Iris pigment epithelial cell (primary cell): ENCODE measurements at places on chromosomes 4 and X.

GRCh38 chr4:186826006-186826405 is 102.3 kb upstream of the FAT1 start:
- no peak for DNase-seq

- DNase-seq = no peak
These were observed 46.8 kb upstream of the GC start for GRCh38 chr4:71830497-71831190.

- peak; percentile 12 for DNase-seq
These were observed 1.7 kb downstream of the CLCN4 start for GRCh38 chrX:10158279-10159144.

GRCh38 chr4:158785718-158786117 is 16.9 kb downstream of the FNIP2 start:
- no peak for DNase-seq

DNA sequence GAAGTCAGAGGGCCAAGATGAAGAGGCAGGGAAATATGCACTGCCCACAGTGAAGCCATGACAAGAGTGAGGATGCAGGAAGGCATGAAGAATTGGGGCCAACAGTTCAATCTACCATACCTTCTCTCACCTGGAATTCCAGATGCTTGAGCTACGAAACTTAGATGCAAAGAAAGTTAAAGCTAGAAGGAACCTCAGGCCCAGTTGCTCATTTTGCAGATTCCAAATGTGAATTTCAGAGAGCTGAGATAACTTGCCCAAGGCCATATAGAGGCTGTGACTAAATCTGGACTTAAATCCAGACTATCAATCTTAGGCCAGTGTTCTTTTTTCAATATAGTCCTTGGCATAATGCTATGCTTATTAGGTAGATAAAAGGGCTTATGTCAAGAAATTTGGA is 92.7 kb downstream of the SRPX start:
- DNase-seq = no peak

DNA sequence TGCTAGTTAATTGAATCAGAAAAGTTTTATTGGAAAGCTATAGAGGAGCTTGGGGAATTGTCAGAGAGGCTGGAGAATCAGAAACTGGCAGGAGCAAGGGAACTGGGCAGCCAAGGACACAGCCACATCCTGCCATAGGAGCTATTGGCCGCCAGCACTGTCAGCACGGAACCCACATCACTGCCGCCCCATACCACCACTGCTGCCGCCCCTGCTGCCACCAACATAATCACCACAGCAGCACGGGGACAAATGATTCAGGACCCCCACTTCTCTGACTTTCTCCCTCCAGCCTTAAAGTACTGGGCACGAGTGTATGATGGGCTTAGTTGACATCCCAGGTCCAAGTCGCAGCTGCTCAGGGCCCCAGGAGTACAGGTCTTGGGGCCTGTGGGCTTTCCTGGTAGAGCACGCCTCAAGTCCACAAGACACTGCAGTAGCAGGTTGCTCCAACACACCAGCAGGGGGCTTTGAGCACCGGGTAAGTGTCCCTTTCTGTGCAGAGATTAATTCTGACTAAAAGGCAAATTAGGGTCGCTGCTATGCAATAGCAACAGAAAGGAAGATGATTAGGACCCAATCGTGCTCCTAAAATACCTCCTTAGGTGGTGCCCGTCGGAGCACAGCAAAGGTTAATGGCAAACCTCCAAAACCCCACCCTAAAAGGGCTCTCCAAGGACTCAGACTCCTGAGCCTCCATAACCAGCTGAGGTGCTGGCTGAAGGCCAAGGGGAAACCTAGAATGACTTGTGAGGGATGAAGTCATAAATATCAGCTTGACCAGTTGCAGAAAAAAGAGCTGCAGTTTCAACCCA is 6.9 kb downstream of the PJA1 start:
- peak; percentile 86 for DNase-seq

- DNase-seq = no peak
These were observed 39.3 kb downstream of the NSUN7 start for GRCh38 chr4:40789031-40789430.

- no peak for DNase-seq
These were observed 497.2 kb upstream of the FAM241A start for GRCh38 chr4:111648056-111648455.

DNA sequence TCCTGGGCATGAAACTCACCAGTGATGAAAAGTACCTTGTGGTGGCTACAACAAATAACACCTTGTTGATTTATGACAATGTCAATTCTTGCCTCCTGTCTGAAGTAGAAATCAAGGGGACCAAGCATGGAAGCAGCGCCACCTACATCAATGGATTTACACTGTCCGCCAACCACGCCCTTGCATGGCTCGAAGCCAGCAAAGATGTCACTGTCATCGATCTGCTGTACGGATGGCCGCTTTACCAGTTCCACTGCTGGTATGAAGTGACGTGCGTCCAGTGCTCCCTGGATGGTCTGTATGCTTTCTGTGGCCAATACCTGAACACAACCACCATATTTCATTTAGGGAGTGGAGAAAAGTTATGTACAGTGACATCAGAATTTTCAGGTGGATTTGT is 200.5 kb downstream of the NWD2 start:
- DNase-seq = no peak

DNA sequence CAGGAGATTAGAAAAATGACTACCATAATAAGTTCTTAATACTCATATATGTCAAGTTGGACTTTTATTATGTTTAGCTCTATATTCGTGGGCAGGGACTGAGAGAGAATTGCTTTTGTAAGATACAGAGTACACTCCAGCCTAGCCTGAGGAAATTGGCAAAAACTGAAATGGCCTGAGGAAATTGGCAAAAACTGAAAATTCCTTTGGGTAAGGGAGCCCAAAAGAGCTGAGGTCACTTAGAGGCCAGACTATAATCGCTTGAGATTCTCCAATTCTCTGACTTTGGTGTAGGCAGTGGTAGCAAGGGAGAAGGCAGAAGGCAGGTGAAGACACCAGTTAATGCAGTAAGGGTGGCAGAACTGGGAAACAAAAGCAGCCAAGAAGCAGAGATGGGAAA is 124.5 kb upstream of the HCCS start:
- DNase-seq = no peak

GRCh38 chr4:84924434-84924833 is 42.1 kb downstream of the WDFY3 start:
- DNase-seq = no peak

DNA sequence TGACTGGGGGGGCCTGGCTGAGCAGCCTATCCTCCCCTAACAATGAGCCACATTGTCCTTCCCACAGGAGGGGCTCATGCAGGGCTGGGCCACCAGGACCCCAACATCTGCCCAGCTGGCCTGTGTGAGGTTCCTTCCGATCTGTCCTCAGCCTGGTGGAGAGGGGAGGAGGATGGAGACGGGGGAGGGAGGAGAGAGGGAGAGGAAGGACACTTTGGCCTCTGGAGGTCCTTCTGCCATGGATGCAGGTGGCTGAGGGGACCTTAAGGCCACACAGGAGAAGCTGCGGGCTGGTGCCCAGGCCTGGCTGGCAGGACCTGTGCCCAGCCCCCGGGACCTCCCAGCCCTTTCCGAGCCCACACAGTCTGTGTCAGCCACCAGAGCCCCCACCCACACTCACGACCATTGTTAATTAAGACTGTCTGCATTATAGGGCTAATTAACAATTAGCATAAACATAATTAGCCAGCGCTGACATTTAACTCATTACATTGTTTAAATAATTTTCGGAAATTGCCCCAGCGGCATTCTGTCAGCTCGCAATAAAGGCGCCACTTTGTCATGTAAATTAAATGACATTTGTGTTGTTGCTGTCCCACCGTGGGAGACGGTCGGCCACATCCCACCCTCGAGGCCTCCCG is 53.0 kb upstream of the NKX1-1 start:
- DNase-seq = no peak

- no peak for DNase-seq
These were observed 209.9 kb upstream of the DIAPH2 start for GRCh38 chrX:96474741-96475125.
